ENCODE measurements at places on chromosomes 12 and 14. TPM values are rescaled to one million over a fixed set of nuclear protein-coding genes. Genes with fewer than 3 reads are reported as not detected.

Gene FOXA1
- not detected for total RNA-seq

DNA sequence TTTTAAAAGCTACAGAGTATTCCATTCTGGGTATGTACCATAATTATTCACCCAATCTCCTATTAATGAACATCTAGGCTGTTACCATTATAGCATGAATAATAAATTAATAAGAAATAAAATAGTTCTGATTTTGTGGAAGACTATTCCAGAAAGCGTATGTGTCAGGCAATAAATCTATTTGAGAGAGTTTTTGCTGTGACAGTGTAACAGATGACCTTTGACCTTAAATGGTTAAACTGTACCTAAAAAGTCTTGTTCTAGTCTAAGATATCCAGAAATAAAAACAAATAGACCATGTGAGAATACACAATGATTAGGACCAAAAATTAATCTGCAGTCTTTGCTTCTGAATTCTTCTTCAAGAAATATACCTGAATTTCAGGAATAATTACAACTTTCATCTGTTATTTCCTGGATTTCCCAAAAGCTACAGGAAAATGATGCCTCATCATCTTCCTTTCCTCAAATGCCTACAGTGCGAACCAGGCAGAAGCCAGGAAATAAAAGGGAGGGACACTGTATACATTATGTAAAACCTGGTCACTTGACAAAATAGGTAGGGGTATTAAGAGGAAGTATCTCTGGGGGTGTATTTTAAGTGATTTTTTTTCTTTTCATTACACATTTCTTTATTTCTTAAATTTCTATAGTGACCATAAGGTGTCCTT is 7.3 kb downstream of the TM7SF3 start:
- DNase-seq = no peak

Gene ART4
- total RNA-seq = 2.8 TPM

- no peak for DNase-seq
Observed at GRCh38 chr14:31300296-31300695, 92.7 kb upstream of the HECTD1 start.

DNA sequence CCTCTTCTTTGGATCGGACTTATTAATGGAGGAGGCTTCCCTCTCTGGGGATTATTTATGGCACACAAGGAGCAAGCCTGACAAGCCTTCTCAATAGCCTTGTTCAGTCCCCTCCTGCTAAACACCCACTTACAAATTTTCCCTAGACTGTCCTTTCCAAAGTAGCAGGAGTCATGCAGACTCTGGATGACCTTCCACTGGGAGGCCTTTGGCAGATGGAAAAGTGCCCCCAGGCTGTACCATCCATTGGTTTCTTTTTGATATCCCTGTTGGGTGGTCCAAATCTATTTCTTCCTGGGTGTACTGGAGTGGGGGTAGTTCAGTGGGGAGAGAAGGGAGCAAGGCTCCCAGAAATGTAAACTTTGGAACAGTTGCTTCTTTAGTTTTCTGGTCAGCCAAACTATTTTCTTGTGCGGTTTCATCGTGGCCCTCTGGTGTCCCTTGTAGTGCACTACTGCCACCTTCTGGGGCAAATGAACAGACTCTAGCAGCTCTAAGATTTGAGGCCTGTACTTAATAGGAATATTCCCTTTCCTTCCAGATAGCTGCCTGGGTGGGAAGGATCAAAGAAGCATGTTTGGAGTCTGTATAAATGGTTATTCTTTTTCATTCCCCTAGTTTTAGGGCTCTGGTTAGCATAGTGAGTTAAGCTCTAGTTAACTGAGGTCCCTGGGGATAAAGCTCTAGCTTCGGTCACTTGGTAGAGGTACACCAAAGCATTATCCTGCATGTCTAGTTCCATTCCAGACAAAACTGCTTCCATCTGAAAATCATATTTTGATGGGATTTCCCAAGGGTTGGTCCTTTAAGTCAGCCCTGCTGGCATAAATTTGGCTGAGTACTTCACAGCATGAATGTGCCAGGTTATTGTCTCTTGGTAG is 409.5 kb downstream of the SLC6A15 start:
- no peak for DNase-seq

DNA sequence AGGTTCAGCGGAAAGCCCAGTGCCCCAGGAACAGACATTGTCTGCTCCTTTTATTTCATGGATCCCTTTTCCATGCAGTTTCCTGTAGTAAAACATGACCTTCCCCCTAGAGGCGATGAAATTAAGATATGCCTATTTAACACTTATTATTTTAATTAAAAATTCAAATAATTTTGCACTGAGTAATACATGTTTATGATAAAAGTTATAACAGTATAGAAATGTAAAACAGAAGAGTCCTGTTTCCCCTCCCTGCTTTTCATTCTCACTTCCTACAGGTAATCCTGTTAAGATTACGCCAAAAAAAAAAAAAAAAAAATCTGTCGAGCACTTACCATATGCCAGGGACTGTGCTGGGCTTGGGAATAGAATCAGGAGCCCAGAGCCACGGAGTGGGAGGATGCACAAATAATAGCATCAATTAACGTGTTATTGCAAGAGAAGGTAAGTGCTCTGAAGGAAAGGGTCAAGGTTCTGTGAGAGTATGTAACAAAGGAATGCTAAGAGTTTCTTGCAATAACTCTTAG is 830 bp upstream of the LPCAT3 start:
- no peak for DNase-seq

GRCh38 chr12:115799610-115800009 is 477.9 kb downstream of the MED13L start:
- no peak for DNase-seq

Gene PCED1B
- total RNA-seq = 0.67 TPM

GRCh38 chr14:74155749-74156148 is 71.0 kb downstream of the LIN52 start:
- no peak for DNase-seq

All from Right ventricle myocardium superior (tissue), 1 donor.